ENCODE measurements at places on chromosomes 5 and 9.

GRCh38 chr9:128124451-128124850 is 3.1 kb downstream of the PTGES2 start:
- no peak for DNase-seq

GRCh38 chr5:118270526-118270925 is 717.8 kb downstream of the DTWD2 start:
- DNase-seq = no peak

GRCh38 chr5:110082194-110082593 is 392.5 kb downstream of the MAN2A1 start:
- DNase-seq = no peak

GRCh38 chr5:147822686-147823491 is 8.6 kb downstream of the SPINK1 start:
- DNase-seq = no peak

DNA sequence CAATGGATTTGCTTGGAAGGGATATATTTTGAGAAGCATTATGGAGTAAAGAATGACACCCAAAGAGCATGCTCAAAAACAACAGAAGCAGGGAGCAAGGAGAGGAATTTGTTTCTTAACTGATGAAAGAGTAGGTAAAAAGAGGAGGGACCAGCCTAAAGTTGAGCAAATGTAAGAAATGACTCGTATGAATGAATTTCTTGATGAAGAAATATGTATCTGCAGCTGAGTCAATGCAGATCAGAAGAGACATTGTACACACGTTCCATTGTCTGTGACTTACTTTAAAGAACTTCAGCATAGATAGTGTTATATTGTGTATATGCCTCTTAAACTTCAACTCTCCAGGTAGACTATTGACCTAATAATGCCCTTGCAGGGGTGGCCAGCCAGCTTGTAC is 112.7 kb upstream of the NREP start:
- no peak for DNase-seq

DNA sequence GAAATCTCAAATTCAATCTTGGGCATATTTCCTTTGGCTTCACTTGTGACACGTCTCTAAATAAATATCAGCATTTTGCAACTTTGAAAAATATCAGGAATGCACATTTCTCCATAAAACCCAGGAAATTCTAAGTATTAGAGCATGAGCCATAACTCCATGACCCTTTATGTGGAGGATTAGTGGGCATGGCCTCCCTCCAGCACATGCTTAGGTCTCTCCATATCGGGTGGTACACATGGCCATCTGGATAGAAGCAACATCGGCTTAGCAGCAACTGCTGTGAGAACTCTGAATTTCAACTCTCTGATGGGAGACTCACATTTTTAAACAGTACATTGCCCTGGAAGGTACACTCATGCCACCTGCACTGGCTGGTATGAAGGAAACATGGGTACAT is 73.7 kb upstream of the EGFLAM start:
- no peak for DNase-seq

DNA sequence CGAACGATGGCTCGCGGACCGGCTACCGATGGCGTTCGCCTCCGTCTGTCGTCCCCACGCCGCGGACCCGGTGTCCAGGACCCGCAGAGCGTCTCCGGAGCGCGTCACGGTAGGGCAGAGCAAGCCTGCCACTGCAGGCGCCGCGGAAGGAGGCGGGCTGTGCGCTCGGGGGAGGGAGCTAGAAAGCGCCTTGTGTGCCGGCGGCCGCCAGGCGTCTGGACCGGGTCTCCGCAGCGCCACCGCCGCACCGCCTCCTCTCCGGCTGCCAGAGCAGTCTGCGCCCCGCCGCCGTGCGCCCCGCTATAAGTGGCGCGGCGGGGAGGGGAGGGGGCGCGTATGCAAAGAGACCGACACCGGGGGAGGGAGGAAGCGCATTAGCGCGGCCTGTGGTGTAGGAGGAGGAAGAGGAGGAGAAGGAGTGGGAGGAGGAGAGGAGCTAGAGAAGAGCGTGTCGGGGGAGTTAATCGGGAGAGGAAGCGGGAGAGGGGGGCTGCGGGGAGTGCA is at the start of gene ENC1:
TSS of gene ENC1 (minus strand) at position 279 of the 504 bp plus-strand sequence. CDS start 4,243 bp downstream, outside the sequence.
- DNase-seq = peak; percentile 59

DNA sequence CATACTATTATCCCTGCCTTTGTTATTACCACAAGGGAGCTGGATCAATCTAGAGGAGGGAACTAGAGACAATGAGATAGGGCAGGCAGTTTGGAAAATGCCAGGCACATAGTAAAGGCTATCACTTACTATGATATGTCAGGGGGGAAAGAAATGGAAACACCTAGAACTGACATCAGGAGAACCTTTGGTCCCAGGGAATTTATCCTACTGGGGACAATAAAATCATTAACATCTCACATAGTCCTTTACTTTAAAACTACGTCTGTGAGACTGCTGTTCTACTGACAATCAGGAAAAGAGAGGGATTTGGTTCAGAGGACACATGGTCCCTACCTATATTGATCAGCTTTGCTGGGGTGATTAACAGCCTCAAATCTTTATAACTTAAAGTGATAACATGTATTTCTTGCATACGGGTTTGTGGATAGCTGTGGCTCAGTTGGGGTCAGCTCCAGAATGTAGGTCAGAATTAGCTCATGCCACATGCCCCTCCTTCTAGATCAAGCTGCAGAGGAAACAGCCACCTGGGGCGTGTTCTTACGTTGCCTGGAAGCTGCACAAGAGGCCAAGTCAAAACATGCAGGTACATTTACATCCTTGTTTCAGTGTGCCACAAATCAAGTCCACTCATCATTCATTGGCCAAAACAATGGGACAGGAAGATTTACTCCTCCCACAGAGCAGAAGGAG is 43.9 kb upstream of the ALDOB start:
- no peak for DNase-seq

- DNase-seq = no peak
Observed at GRCh38 chr9:124504530-124505005, 2.6 kb downstream of the NR5A1 start.

DNA sequence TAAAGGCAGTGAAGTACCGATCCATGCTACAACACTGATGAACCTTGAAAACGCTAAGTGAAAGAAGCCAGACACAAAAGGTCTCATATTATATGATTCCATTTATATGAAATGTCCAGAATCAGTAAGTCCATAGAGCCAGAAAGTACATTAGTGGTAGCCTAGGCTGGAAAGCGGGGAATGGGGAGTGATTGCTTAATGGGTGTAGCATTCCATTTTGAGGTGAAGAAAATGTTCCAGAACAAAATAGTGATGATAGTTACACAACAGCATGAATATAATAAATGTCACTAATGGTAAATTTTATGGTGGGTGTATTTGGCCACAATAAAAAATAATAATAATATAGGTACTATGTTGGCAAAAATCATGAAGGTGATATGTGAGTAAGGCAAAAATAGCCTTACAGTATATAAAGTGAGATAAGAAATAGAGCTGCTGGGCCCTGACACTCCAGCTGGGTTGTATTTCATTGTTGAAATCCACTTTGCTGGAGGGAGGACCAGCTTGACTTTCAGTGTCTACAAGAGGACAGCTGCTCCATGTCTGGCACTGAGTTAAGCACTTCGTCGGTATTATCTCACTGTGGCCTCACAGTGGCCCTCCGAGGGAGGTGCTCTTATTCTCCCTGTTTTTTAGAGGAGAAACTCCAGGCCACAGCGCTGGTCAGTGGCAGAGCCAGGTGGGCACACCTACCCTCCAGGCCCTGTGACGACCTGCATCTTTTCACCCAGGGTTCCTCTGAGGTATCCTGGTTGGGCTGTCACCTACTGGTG is 22.4 kb upstream of the ANGPTL2 start:
- DNase-seq = no peak

- peak; percentile 39 for DNase-seq
Observed at GRCh38 chr9:34986540-34987047, 3.0 kb upstream of the DNAJB5 start.

GRCh38 chr9:98317134-98317857 is 61.8 kb upstream of the TBC1D2 start:
- no peak for DNase-seq

DNA sequence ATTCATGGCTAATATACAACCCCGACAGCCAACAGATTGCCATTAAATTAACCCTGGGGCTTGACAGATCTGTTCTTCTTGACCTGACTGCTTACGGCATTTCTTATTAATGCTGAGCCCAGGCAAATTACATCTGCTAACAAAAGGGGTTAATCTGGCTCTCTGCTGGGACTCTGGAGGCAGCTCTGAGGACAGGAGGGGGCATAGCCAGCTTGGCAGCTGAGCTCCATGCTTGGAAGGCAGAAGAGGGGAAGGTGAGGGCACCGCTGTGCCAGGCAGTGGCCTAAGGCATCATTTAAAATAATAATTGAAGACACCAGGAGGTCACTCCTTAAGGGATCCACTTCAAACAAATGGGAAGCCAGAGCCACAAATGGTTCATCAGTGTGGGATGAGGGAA is 126.0 kb upstream of the GPR151 start:
- no peak for DNase-seq

DNA sequence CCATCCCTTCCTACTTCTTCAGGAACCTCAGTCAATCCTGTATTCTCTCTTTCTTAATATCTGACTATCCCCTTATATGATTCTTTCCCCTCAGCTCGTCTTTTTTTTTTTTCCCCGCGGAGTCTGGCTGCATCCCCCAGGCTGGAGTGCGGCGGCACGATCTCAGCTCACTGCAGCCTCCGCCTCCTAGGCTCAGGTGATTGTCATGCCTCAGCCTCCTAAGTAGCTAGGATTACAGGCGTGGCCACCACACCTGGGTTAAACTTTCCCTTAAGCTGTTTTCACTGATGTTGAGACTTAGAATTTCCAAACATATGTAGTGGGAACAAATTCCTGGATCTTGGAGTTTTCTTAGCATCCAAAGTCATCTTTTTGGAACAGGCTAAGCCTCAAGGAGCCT is 13.3 kb upstream of the RUSC2 start:
- DNase-seq = no peak

- no peak for DNase-seq
Observed at GRCh38 chr5:131387255-131387654, 123.4 kb downstream of the CDC42SE2 start.

DNA sequence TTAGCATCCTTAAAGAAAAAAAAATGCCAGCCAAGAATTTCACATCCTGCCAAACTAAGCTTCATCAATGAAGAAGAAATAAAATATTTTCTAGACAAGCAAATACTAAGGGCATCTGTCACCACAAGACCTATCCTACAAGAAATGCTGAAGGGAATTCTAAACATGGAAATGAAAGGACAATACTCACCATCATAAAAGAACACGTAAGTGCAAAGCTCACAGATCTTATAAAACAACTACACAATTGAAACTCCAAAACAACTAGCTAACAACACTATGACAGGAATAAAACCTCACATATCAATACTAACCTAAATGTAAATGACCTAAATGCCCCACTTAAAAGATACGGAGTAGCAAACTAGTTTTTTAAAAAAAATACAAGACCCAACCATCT is 71.4 kb downstream of the TTC39B start:
- no peak for DNase-seq

- no peak for DNase-seq
Observed at GRCh38 chr9:134750450-134751155, 109.0 kb downstream of the COL5A1 start.

GRCh38 chr5:77590347-77590746 is 48.2 kb downstream of the OTP start:
- no peak for DNase-seq

DNA sequence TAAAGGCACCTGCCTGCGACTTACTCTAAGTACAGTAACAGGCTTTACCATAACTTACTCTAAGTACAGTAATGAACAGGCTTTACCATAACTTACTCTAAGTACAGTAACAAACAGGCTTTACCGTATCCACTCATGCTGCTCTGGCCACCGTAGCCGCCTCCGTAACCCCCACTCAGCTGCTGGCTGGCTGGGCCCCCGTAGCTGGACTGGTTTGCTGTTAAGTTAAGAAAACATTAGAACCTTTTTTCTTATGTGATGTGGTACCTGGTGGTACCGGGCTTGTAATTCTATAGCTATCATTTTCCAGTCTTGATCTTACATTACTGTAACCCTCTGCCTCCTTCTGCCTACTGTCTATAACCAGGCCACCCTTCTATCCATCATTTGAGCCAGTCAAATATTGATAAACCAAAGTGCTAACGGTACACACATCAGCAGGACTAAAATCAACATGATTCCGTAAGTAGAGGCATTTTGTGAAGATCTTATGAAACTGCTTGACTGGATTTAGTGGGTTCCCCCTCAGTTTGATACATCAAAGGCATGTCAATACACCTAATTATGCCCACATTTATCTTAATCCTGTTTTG is 7.4 kb downstream of the HNRNPH1 start:
- DNase-seq = no peak

- no peak for DNase-seq
Observed at GRCh38 chr5:134552301-134552700, 26.8 kb downstream of the JADE2 start.

- DNase-seq = no peak
Observed at GRCh38 chr9:2727966-2728613, 10.8 kb downstream of the KCNV2 start.

DNA sequence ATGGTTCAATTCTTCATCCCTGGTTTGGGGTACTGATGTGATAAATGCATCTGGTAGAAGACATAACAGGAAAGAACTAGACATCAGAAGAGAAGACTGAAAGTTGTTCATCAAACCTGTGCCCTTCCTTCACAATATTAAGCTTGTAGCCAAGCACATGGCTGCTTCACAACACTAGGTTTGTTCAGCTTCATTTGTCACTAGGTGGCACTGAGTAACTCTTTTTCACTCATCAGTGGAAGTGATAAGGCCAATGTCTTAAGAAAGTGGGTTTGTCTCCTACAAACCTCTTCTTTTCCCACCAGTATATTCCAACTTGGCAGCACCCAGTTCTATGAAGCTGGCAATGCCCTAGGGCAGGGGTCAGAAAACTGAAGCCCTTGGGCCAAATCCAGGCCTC is 26.9 kb downstream of the ZNF484 start:
- DNase-seq = no peak

- DNase-seq = peak; percentile 16
Observed at GRCh38 chr5:40681363-40682153, 1.8 kb downstream of the PTGER4 start.

- no peak for DNase-seq
Observed at GRCh38 chr5:179265514-179266290, 79.6 kb downstream of the ADAMTS2 start.

DNA sequence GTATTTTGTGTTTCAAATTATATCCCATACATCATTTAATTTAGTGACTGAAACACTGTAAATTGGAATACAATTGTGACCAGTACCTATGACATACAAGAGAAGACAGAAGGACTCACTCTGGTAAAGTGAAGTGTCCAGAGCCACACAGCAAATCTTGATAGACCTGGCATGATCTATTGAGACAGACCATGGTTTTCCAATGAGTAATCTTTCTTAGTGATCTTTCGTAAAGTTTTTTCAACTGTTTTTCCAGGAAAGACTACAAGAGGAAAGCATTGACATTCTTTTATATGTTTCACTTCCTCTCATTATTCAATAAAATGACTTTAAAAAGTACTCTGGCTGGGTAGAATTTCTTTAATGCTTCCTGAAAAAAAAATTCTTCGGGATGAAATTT is 43.3 kb upstream of the ALDH1A1 start:
- no peak for DNase-seq

DNA sequence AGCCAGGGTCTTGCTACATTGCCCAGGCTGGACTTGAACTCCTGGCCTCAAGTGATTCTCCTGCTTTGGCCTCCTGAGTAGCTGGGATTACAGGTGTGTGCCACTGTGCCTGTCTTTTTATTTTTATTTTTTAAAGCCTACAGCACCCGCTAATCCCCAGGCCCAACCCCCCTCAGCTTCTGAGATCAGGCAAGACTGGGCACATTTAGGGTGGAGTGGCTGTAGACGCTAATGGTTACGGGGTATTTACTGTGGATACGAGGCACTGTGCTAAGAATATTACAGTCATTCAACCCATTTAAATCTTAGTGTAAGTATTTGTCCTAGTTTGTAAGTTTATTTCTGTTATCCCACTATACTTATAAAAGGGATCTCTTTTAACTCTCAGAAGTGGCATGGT is 175.2 kb downstream of the FANCC start:
- DNase-seq = no peak
